ENCODE measurements at places on chromosomes 5 and 9. TPM values are rescaled to one million over a fixed set of nuclear protein-coding genes. Genes with fewer than 3 reads are reported as not detected.

GRCh38 chr9:111740739-111741138 is 54.0 kb downstream of the SHOC1 start:
- DNase-seq, result no peak

- DNase-seq, result no peak
Measured at GRCh38 chr5:16880547-16880946, 55.5 kb downstream of the MYO10 start.

AQP7 gene
- 155 TPM for total RNA-seq

DNA sequence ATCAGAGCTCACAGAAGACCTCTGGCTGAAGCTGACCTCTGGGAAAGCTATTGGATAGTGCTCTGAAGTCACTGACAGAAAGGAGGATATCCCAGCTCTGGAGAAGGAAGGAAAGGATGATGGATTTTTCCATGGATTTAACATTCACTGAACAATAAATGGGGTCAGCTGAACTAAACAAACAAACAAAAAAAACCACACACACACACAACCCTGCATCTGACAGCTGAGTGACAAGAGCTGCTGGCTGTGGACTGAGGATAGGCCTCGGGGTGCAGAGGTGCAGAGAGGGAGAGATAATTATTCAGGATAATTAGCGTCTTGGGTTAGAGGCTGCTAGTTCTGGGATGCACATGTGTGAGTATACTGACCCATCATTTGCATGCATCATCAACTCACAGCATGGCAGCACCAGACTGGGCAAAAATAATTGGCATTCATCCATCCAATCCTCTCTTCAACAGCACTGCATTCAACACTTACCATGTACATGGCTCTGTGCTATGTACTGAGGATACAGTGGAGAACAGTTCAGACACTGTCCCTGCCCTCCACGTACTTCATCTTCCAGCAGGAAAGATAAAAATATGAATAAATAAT is 131.4 kb upstream of the TRIM32 start:
- no peak for DNase-seq

NDOR1 gene
- total RNA-seq, result 5.5 TPM

CDC20B gene
- not detected for total RNA-seq

DNA sequence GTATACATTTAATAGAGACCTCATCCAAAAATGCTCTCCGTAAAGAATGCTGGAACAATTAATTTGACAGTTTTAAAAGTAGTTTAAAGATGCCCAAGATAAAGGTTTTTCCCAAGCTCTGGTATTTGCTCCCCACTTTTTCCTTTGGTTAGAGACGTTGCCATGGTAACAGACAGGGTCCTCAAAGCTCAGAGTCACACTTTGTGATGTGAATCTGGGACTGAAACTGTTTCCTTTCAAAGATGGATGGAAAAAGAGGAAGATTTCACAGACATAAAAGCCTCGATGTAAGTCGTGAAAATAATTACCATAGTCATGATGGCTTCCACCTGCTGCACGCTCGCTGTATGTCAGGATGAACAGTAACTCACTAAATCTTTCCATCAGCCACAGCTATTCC is 229.5 kb downstream of the MSX2 start:
- DNase-seq, result no peak

DNA sequence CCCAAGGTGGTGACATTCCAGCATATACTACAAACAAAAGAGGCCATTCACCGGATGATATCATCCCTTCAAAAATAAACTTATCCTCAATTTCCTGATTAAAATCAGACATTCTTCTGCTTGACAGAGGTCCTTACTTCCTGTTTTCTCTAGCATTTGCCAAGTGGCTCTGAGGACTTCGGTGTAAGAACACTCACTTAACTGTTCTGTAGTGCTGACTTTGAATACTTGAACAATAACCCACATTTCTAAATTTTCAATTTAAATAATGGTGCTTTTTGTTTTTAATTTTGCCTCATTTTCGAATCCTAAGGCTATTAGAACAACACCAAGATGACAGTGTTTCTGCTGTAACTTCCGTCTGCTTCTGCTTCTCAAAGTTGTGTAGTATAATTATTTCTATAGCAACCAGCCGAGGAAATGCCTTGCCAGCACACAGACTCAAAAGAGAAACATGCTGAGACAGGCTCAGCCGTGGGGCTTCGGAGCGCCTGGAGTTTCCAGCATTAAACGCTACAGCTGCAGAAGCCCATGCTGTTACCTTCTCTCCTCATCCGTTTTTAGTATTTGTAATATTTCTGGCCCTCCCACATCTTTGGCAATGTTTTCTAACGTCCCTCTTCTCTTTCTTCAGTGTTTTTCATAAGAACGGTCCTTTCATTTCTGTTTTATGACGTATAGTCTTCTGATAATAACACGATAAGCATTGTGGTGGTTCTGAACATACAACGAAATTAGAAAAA is 19.5 kb upstream of the ANXA1 start:
- DNase-seq, result peak; percentile 83

- DNase-seq, result no peak
Measured at GRCh38 chr5:14884062-14884612, 12.6 kb upstream of the ANKH start.

- no peak for DNase-seq
Measured at GRCh38 chr5:63262185-63262981, 683.8 kb downstream of the LRRC70 start.

DNA sequence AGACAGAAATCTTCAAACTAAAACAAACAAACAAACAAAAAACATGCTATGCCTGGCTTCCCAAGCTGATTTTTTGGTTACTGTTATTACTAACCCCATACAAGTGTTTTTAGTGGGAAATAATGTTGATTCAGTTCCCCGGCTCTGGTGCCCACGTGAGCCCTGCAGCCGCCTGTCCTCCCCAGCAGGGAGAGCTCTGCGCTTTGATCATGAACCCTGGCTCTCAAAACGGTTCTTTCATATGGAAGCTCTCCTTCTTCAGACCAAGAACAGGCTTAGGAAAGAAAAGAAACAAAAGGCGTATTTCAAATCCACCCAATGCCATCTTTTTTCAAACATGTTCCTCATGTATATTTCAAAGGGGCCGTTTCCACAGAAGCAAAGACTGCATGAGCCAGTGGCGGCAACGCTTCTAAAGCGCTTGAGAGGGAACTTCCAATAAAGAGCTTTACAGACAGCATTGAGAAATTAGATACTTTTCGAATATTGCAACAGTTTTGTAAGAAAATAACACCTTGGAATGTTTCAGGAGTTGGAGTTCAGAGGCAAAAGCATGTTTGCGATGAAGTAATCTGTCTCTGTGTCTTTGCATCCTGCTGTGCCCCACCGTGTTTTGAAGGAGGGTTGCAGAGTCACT is 74.8 kb downstream of the ICE1 start:
- peak; percentile 69 for DNase-seq

DNA sequence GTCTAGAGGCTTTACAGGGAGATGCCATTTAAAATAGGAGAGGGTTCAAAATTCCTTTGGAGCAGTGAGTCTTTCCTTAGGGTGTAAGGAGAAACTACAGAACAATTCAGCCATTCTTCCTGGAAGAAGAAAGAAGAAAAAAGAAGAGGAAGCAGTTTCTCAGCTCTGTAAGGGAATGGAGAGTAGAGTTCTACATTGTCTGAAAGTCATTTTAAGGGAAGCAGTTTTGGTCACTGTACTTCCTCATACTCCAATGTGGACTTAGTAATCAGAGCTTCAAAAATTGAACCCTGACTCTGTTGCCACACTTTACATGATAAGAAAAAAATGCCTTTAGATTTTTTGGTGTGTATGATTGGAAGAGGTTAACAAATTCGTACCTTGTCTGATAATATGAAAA is 122.4 kb downstream of the LRRC70 start:
- DNase-seq, result no peak

IL9 gene
- not detected for total RNA-seq

EQTN gene
- not detected for total RNA-seq

- DNase-seq, result peak; percentile 93
Measured at GRCh38 chr5:122845229-122846050, at the start of gene SNX24. Gene SNX24 (plus strand): TSS chr5:122845613. CDS start chr5:122845634, 21 bp downstream.

DNA sequence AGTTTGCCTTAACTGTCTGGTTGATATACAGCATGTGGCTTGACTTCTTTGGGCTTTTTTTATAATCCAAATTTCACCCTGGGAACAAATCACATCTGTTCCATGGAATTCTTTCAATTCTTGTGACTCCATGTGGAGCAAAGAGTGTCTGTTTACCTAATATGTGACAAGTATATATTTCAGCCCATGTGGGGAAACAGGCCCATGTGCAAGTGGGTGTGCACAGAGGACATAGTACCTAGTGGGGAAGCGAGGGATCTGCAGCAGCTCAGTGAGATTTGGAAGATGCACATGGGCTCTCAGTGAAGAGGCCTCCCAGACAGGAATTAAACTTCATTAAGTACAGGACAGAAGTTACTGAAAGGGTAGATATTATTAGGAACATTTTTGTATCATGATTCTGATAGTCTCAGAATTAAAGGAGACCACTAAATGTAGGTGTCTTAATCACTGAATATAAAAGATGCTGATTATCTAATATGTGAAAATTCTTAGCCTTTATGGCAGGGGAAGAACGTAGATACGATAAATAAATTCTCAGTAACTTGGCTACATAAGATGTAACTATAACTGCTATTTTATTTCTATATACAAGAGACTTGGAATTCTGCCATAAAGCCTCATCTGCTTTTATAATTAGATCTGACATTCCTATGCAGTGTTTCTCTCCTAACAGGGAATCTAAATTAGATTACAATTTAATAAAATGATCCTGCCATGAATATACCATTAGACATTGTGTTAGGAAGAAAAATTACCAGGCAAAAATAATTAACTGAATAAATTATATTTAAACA is 181.2 kb downstream of the SLC12A2 start:
- no peak for DNase-seq

LRRTM2 gene
- not detected for total RNA-seq

DNA sequence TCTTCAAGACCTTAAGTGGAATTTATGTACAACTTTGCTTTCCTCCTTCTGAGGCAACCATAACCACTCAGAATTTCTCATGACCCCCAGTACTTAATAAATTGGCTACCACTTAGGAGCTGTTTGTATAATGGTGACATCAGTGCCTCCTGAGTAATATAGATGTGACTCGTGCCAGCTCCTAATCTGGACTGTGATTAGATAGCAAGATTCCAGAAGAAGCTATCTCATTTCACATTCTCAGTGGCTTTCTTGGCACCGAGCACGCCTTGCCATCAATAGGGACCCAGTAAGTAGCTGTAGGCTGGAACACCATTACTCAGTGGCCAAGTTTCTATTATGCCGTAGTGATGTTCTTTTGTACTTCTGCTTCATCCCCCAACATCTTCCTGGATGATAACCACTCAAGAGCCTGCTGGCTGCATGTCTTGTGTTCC is 228.8 kb downstream of the CD180 start:
- peak; percentile 41 for DNase-seq

GRCh38 chr5:119897537-119898370 is 268.4 kb downstream of the FAM170A start:
- DNase-seq, result no peak

DNA sequence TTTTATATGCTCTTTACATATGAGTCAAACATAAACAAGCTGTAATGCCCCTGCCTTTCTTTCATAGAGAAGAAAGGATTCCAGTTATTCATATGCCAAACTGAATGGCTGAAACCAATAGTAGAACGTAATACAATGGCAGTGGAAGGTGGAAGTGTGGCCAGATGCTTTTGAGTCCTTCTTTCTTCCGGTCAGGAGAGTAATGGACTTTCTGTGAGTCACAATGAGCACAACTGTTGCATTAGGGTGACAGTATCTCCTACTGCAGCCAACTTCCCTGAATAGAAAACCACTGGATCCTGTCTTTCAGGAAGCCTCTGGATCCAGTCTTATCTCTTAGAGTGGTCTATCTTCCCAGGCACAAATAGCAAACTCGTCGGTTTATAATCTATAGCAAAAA is 855.2 kb downstream of the MAT2B start:
- no peak for DNase-seq

GRCh38 chr5:40860711-40861110 is 19.5 kb downstream of the CARD6 start:
- no peak for DNase-seq

DNA sequence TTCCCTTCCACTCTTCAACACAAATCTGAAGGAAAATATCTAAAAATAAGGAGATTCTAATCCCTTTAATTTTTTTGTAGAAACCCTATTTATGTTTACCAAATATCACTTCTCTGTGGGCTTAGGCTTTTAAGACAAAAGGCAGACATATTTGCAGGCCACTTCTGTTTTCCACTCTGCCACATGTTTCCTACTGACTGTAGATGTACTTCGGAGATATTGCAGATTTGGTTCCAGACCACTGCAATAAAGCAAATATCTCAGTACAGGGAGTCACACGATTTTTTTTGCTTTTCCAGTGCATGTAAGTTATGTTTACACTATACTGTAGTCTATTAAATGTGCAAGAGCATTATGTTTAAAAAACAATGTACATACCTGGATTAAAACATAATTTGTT is 219.0 kb downstream of the SREK1 start:
- DNase-seq, result no peak

GRCh38 chr9:15268317-15268716 is 38.7 kb downstream of the TTC39B start:
- DNase-seq, result no peak

GLDC gene
- total RNA-seq, result not detected
